IPS DF 6.9 (cell line): ENCODE measurements at places on chromosomes 12 and 14.

DNA sequence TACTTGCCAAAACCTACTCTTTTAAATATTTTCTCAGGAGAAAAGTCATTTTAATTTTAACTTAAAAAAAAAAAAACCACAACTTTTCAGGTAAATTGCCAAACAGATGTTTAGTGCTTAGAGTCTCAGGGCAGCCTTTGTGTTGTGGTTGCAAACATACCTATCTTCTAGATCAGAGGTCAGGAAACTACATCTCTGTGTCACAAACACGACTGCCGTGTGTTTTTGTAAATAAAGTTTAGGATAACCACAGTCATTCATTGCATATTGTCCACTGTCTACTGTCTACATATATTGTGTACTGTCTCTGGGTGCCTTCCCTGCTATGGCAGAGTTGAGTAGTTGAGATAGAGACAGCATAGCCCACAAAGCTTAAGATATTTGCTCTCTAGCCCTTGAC, 48.9 kb downstream of the DYRK2 start:
- no peak for DNase-seq

GRCh38 chr12:109988903-109989302, 7.3 kb downstream of the GIT2 start:
- DNase-seq, result no peak

DNA sequence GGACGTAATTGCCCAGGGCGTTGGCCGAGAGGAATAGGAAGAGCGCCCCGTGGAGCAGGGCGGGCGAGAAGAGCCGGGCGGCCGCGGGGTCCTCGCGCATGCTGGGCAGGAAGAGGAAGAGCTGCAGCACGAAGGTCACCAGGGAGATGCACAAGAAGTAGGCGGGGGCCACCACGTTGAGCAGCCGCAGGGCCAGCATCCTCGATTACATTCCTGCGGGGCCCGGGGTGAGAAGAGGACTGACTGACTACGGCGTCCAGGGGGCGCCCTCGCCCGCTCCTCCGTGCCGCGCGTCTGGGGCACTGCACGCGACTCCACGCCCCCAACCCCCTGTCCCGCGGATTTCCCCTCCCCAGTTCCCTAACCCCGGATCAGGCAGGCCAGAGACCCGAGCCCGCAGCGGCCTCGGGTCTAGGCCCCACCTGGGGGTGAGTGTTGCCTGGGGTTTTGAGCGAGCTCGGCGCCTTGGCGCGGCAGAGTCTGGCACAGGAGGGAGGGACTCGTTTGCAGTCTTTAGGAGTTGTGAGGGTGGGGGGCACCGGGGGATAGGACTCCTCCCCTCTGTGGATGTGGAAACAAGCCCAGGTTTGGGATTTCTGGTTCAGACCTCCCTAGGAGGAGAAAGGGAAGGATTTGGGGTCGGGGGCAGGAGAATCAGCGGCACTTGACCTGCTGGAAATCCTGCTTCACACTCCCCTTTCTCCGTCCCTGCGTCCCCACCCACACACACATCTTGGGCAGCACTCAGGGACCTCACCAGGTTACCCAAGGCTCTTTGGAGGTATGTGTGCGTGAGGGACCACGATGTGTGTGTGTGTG, 1.8 kb downstream of the ZDHHC22 start:
- no peak for DNase-seq

- DNase-seq, result no peak
Observed at GRCh38 chr12:57008178-57008577, 1.8 kb upstream of the ZBTB39 start.

- DNase-seq, result no peak
Observed at GRCh38 chr12:7161811-7162210, 27.7 kb upstream of the PEX5 start.

DNA sequence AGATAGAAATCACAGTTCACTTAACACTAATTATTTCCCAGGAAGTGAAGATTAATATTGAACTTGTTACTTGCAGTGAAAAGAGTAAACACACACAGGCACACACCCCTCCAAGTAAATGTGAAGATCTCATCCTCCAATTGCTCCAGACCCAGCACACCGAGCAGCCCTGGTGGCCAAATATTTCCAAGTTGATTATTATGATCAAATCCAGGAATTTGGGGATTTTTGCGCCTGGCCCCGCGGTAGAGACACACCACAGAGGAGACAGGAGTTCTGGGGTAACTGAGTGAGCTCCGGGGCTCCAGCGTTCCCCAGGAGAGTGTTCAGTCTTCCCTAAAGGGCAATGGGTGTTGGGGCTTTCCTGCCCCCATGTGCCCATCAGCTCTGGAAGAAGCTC, 431.5 kb downstream of the BCL11B start:
- DNase-seq, result no peak

DNA sequence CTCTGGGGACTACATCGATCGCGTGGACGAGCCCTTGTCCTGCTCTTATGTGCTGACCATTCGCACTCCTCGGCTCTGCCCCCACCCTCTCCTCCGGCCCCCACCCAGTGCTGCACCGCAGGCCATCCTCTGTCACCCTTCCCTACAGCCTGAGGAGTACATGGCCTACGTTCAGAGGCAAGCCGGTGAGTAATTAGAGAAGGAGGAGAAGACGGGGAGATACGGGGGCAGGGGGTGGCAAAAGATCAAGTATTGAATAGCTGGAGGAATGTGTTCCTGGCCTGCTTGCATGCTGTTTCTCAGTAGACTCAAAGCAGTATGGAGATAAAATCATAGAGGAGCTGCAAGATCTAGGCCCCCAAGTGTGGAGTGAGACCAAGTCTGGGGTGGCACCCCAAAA, 21.9 kb downstream of the OS9 start:
- DNase-seq, result no peak

DNA sequence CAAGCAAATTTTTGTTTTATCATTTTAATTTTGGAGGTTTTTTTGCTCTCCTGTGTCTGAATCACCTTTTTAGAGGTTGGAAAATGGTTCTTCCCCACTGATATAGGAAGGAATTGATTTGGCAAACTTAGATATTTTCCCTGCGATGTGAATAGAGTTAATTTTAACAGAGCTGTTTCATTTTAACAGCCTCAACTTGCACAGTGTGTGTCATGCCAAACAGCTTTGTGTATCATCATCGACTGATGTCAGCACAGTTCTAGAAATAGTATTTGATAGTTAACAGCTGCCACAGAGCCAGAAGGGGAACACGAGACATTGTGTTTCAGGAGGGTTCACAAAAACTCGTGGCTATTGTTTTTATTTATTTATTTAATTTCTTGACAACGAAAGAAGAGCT, 243.1 kb upstream of the FOXN3 start:
- DNase-seq, result no peak

DNA sequence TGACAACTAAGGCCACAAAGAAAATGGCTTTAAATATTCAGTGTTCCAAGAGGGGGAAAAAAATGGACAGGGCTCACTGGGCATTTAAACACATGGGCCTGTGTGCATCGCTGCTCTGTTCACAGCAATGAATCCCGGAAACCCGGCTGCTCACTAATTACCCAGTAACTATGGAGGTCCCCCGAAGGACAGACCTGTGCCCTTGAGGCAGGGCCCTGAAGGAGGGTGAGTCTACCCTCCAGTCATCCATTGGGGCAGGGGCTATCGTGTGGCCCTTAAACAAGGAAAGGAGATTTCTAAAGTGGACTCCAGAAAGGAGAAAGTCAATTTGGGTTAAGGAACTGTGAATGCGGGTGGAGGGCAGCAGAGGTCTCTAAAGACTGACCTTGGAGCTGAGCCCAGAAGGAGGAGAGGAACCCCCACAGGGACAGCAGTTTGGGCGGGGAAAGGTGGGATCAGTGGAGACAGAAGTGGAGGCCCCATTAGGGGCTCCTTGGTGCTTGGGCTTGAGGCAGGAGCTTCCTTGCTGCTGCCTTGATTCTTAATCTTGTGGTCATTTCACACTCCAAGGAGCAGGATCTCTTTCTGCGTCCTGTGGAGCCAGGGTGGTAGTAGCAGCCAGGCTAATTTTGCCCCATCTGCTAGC, 1.4 kb upstream of the CLMN start:
- DNase-seq, result no peak

- no peak for DNase-seq
Observed at GRCh38 chr14:23566778-23567185, 809 bp downstream of the AP1G2 start.

- DNase-seq, result no peak
Observed at GRCh38 chr12:6158255-6158654, 33.8 kb upstream of the VWF start.

DNA sequence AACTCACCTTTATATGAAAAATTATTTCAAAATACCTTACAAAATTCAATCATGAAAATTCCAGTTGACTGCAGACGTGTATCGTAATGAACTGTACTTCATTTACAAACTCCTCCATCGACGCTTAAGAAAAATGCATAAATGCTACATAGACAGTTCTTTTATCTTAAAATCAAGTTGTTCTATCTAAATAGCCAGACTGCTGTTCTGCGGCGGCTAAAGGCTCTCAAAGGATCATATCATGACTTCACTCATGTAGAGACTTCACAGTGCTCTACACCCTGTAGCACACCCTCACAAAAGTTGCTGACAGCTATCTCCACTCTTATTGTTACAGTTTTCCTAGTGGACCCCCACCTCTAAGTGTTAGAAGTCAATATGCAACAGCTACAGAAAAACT, 5.2 kb downstream of the KRAS start:
- no peak for DNase-seq

DNA sequence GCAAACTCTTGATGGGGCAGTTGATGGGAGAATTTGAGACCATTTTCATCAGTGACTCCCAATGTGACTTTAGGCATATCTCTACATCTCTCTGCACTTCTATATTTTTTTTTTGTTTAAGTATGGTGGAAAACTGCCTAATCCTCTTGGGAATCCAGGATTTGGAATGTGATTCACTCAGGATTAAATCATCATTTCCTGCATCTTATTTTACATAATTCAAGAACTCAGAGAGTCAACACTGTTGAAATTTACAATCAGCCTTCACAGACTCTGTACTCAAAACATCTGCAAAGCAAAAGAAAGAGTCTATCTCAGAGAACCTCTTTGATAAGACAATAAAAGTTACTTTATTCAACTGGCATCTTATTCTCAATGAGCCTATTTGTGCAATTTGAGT, 260.7 kb upstream of the NOS1 start:
- DNase-seq, result no peak

GRCh38 chr14:93112891-93113677, 2.6 kb downstream of the ITPK1 start:
- DNase-seq, result peak; percentile 57

GRCh38 chr14:52936437-52936836, 14.4 kb downstream of the FERMT2 start:
- no peak for DNase-seq

DNA sequence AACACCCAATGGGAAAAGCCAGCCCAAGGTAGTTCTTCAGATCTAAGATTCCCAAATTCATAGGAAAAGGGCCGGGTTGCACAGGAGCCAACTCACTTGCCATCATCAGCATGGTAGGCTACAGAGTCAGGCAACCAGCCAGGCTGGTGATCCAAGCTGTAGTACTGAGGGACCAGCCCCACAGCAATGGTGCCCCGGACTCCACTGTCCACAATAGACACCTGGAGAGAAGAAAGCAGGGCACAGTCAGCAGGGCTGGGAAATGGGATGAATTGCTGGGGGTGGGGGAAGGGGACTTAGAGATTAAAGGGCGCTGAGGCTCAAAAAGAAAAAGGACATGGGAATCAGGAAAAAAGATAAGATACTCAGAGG, 4.2 kb downstream of the SPRYD3 start:
- DNase-seq, result no peak

DNA sequence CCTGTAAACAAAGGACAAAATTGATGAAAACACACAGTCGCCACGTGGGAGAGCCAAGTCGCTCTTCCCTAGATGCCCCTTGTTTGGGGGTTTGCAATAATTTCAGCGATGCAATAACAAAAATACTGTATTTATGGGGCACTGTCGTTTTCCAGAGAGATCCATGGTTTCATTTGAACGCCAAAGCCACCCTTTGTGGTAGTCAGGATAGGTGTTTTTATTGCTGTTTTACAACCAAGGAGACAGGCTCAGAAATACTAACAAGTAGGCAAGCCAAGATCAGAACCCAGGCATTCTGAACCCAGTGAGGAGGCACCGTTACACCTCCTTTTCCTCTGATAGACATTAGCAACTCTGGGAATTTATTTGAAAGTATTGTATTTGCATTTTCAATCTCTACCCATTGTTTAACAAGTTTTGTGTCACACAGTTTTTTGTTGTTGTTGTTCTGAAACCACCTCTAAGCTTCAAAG, 831 bp upstream of the BTBD7 start:
- no peak for DNase-seq

GRCh38 chr14:97329701-97330100, 532.5 kb downstream of the VRK1 start:
- DNase-seq, result no peak

GRCh38 chr12:560691-561390, 101.1 kb downstream of the B4GALNT3 start:
- DNase-seq, result no peak

DNA sequence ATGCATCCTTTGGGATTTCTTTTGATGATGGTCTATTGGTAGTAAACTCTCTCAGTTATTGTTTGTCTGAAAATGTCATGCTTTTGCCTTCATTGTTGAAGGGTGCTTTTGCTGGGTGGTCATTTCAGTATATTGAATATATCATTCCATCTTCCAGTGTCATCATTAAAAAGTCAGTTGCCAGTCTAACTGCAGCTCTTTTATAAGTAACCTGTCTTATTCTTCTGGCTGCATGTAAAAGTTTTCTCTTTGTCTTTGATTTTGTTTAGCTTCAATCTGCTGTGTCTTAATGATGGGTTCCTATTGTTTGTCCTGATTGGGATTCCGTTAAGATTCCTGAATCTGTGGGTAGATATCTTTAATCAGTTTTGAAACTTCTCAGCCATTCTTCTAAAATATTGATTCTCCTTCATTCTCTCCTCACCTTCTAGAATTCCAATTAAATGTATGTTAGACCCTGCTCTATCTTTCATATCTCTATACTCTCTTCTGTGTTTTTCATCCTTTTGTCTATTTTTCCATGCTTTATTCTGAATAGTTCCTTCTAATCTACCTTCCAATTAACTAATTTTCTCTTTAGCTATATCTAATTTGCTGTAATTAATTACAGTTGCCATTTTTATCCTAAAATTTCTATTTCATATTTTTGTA, 6.4 kb downstream of the OAS1 start:
- DNase-seq, result no peak

DNA sequence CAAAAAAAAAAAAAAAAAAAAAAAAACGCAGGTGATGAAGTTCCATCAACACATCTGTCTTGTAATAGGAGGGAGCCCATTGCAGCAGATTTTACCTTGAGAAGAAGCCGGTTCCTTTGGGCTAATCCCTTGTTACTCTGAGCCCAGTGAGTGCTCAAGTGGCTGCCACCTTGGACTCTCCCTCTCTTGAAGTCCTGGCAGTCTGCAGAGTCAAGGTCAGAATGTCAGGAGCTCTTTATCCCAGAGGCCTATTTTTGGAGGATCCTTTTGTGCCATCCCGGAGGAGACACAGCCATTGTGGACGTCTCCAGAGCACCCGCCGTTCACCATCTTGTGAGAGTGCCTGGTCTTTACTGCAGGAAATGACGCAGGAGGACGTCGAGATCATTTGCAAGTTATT, 344.2 kb upstream of the FKBP4 start:
- DNase-seq, result no peak

DNA sequence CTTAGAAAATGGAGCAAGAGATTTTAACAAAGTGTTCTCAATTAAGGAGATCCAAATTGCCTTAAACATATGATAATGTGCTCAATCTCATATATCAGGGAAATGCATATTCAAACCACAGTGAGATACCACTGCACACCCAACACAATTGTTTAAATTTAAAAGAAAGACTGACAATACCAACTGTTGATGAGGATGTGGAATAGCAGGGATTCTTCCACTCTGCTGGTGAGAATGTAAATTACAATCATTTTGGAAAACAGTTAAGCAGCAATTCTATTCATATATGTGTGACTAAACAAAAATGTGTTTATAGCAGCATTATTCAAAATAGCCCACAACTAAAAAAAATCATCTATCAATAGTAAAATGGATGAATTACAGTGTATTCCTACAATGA, 144.2 kb downstream of the KICS2 start:
- DNase-seq, result no peak
